Mucosa of descending colon (tissue), 3 donors: ENCODE measurements at places on chromosomes 5 and 9.
A peak's percentile ranks its signal among the peaks of the same experiment; 100 is the strongest.

DNA sequence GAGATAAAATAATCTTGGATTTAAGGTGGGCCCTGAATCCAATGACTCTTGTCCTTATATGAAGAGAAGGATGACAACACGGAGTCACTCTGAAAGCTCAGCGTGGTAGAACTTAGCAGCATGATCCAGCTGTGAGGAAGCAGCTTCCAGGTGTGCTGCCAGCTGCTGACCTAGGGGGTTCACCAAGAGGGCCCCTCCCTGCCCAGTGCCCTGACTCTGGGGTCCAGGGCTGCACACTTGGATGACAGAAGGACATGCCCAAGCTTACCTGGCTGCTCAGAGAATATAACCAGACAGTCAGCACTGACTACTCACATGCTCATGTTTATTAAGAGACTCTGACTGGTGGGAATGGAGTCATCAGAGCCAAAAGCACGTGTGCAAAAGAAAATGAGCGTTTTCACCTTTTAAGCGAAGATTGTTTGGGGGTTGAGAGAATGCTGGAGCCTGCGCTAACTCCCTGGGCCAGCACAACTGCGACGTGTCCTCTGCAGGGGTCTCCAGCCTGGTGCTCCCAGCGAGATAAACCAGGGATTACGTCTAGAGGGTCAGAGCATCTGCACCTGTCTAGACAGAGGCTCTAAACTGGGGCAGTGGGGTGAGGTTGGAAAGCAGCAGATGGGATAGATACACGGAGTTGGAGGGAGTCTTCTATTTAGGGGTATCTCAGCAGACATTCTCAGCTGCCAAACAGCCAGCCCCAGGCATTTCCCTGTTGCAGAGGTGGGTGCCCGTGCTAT is 41.3 kb downstream of the ROPN1L start:
- peak; percentile 12 for DNase-seq

- no peak for DNase-seq
Observed at GRCh38 chr5:60208716-60209115, 315.2 kb upstream of the PDE4D start.

GRCh38 chr9:8857068-8857925 is 1057.7 kb upstream of the DMAC1 start:
- peak; percentile 64 for DNase-seq

GRCh38 chr5:107232788-107233187 is 437.9 kb downstream of the EFNA5 start:
- no peak for DNase-seq

DNA sequence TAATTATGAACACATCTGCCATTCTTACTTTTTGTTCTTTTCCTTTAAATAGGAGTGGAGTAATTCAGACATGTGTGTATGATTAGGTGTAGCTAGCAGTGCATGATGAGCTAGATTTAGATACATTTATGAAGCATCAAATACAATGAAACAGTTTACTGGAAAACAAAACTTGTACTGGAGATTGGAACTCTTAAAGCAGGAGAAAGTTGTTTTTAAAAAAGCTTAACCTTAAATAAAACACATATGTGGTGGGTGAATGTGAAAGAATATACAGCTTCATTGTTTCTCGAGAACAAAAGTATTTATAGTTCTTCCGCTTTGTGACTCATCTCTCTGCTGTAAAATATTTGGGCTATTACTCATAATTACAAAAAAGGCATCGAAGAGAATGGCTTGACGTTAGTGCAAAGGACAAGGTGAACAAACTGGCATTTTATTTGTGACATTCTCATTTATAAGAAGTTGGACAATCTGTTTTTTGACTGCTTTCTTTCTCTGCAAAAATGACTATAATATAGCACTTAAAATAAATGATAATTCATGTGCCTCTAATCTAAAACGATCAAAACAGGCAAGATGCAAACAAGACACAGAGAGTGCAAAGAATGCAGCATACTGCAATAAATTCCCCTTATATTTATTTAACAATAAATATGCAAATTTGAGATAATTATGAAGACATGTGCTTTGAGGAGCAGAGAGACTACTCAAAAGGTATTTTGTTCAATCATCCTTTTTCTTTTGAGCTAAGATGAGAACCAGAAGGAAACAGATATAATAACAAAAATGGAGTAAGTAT is 478.8 kb downstream of the CETN3 start:
- DNase-seq = no peak

GRCh38 chr9:99142275-99142674 is 37.4 kb downstream of the TGFBR1 start:
- no peak for DNase-seq
